T-cell (primary cell): ENCODE measurements at places on chromosomes 3 and 15.

DNA sequence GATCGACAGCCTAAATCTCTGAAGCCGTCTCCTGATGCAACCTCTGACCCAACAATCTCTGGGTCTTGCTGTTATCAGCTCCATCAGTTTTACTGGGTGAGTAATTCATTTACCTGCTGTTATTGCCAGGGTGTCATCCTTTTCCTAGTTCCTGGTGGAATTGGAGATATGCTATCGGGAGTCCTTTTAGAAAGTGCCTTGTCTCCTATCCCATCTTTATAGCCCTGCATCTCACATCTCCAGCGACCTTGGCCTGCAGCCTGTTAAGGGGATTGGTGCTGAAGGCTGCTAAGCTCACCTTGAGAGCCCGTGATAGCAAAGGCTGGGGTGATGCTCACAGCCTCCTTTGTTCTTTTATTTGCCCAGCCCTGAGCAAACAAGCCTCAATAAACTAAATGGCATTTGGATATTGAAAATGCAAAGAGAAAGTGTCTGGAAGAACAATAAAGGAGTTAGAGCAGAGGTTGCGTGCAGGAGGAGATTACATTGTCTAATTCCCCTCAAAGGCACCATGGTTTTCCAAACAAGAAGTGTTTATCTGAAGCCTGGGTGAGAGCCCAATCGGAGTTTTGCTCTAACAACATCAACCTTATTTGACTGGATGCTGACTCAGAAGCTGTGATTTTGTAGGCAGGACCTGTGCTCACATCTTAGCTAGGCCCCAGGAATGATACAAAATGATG, 101.8 kb downstream of the RPLP1 start:
- DNase-seq = no peak

DNA sequence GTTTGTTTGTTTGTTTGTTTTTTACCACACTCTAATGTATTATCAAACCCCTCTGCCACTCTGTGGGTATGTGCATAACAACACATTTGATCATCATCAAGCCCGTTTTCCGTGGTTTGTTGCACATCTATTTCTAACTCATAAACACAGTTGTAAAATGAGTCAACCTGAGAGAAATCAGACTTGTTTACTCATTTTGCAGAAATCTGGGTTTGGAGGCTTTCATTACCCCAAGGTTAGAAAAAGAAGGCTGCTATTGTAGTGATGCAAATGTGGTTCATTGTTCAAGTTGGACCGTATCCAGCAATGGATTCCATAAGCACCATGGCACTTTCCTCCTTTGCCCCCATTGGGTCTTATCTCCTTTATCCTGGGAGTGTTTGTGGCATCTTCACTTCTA, 353.2 kb upstream of the SOX2 start:
- no peak for DNase-seq

DNA sequence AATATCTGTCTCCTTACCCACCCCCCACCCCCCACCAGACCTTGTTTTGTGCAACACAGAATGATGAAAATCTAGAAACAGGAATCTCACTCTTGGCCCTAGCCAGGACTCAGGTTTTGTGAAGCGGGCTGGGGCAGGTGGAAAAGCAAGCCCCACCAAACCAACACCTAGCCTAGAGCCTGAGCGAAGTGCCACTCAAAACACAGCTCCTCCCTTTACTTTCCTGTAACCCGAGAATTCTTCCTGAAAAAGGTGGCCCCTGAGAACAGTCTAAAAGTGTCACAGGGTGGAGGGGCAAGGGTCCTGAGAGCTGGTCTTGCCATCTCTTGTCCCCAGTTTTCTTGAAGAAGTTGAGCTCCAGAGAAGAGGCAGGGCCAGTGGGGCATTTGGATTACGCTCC, 17.4 kb upstream of the RPUSD3 start:
- DNase-seq = no peak

- DNase-seq = no peak
Measured at GRCh38 chr3:167162083-167162482, 218.0 kb downstream of the ZBBX start.

DNA sequence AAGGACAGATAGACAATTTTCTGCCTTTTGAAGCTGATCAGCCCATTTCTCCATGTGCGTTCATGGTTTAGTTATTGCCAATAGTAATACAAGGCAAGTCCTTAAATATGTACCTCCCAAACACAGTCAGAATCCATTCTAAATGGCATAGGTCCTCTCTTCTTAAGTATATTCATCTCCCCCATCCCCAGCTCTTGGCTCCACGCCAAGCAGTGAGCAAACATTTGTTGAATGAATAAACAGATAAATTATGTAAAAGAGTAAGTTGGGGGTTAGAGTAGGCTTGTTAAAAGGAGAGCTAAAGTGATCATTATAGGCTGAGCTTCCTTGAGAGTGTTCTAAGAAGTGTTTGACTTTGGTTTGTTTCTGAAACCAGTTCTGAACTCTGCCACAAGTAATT, 241.3 kb downstream of the ITPR1 start:
- no peak for DNase-seq

- no peak for DNase-seq
Measured at GRCh38 chr3:134367869-134368750, 6.1 kb downstream of the AMOTL2 start.

- DNase-seq = no peak
Measured at GRCh38 chr3:59143447-59143846, 93.6 kb upstream of the CFAP20DC start.

DNA sequence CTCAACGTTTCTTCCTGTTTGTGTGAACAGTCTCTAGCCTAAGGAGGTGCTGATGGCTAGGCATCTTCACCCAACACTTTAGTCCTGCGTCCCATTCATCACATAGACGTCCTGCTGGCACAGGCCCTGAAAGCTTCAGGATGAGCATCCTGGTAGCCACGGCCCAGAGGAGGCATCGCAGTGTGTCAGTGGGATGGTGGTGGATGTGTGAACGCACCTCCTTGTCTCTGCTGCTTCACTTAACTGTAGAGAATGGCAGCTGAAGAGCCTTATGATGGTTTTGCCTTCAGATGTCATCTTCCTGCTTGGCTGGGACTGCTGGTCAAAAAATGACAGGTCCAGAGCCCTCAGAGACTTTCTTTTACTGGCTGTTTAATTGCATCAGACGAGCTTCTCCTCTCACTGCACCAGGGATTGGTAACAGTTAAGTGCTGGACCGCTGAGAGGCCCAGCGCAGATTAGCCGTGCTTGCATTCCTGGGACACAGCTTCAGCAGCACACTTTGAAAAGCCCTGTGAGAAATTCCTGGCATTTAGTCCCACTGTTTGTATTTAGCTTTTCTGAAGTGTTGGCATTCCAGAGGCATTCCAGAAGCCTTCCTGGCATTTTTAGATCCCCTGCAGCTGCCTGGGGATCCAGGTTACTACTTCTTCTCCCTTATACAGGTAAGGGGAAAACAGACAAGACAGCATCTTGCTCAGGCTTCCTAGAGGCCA, 132.4 kb upstream of the PLXNA1 start:
- DNase-seq = no peak

GRCh38 chr15:58433597-58434333, 2.0 kb downstream of the LIPC start:
- DNase-seq = no peak

DNA sequence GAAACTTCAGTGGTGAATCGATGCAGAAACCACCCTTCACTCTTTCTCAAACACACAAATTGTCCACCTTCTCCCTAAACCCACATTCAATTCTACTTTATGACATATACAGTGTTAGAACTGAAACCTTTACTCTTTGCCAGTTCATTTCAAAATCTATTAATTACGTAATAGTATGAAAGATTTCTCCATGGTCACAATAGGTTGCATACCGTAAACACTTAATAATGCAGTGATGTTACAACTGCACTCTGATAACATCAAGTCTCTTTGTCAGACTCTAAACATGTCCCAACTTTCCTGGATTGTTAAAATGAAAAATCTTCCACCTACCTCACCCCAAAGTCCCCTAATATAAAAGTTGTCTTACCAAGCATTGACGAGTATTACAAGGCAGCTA, 111.8 kb upstream of the PROK2 start:
- no peak for DNase-seq

DNA sequence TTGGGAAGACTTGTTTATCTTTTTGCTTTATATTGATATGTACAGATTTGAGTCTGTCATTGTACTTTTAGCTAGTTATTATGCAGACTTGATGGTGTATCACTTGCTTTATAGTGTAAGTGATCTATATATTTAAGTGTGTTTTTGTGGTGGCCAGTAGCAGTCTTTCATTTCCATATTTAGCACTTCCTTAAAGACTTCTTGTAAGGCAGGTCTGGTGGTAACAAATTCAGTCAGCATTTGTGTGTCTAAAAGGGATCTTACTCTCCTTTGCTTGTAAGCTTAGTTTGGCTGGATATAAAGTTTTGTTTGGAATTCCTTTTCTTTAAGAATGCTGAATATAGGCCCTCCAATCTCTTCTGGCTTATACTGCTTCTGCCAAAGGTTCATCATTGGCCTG, 322.5 kb upstream of the EPHA6 start:
- no peak for DNase-seq

DNA sequence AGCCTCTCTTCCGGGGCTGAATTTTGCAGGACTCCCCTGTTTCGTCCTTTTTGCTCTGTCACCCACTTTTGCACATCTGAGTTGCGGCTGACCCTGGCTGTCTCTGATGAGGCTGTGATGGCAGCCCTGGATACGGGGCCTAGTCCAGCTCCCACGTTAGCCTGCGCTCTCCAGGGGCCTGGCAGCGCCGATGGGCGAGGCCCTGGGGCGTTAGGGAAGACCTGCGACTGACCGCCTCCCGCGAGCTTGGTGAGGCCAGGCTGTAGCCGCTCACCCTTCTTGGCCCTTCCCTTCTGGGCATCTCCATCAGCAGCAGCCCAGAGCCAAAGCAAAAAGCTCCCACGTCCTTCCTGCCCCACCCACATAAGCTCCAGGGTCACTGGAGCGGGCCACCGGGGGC, 85.2 kb downstream of the FBLN2 start:
- no peak for DNase-seq

DNA sequence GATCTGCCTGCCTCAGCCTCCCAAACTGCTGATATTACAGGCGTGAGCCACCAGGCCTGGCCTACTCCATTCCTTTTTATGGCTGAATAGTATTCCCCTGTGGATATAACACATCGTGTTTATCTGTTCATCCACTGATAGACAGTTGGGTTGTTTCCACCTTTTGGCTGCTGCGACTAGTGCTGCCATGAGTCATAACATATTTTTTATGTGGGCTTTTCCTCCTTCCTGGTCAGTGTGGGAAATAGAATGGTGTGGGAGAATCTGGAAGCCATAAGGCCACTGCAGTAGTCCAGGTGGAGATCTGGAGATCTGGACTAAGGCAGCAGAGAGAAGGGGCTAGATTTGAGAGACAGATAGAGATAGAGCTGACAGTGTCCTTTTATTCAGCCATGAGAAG, 16.2 kb downstream of the LCMT2 start:
- no peak for DNase-seq

DNA sequence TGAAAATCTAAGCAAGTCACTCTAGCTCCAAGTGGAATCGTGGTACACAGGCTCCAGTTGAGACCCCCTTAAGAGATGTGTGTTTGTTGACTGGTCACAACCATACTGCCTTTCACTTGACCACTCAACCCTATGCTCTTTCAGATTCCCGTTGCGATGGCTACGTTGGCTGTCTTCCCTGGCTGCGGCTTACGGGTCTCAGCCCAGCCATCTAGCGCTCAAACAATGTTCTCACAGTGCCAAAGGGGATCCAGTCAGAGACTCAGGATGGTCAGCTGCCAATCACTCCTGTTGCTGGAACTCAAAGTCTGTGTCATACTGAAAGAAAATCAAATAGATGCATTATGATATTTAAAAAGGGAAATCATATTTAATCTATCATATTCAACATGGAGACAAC, 237.6 kb downstream of the ITPR1 start:
- DNase-seq = no peak

DNA sequence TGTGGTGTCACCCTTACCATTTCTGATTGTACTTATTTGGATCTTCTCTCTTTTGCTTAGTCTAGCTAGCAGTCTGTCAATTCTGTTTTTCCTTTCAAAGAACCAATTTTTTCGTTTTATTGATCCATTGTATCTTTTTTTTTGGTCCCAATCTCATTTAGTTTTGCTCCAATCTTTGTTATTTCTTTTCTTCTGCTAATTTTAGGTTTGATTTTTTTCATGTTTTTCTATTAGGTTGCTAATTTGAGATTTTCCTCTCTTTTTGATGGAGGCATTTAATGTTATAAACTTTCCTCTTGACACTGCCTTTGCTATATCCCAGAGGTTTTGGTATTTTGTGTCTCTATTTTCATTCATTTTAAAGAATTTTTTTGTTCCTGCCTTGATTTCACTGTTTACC, 16.9 kb upstream of the FAM98B start:
- DNase-seq = no peak

DNA sequence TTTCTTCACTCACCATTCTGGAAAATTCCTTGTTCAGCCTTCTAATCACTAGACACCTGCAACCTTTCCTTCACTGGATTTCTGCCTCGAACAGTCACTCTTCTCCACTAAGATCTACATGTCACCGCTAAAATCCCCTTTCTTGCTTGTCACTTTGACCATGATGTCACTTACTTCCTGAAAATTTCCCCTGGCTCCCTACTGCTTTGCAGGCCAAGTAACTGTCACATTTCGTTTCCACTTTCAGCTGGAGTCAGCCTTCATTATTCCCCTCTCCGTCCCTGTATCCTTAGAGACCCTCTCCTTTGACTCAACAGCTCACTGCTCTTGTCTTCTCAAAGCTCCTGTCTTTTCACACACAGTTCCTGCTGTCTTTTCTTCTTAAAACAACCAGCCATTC, 15.9 kb downstream of the CHL1 start:
- DNase-seq = no peak

DNA sequence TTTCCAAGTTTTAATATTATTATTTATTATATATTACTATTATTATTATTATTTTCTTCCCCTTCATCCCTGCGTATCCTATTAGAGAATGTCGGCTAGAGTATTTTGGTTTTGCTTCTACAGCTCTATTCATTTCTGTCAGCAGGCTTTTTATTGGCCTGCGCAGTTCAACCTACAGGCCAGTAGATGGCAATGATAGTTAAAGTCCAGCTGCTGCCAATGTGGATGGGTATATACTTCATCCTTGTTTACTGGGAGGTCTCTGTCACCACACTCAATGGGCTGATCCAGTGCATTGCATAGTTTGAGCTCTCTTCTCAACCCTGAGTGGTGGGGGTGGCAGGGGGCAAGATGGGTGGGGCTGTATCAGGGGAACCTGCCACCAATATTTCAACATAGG, 799.8 kb downstream of the NSUN3 start:
- no peak for DNase-seq

- no peak for DNase-seq
Measured at GRCh38 chr3:163890661-163891060, 1187.6 kb downstream of the SI start.
